ENCODE measurements at places on chromosomes 5 and 9.
A peak's percentile ranks its signal among the peaks of the same experiment; 100 is the strongest.

DNA sequence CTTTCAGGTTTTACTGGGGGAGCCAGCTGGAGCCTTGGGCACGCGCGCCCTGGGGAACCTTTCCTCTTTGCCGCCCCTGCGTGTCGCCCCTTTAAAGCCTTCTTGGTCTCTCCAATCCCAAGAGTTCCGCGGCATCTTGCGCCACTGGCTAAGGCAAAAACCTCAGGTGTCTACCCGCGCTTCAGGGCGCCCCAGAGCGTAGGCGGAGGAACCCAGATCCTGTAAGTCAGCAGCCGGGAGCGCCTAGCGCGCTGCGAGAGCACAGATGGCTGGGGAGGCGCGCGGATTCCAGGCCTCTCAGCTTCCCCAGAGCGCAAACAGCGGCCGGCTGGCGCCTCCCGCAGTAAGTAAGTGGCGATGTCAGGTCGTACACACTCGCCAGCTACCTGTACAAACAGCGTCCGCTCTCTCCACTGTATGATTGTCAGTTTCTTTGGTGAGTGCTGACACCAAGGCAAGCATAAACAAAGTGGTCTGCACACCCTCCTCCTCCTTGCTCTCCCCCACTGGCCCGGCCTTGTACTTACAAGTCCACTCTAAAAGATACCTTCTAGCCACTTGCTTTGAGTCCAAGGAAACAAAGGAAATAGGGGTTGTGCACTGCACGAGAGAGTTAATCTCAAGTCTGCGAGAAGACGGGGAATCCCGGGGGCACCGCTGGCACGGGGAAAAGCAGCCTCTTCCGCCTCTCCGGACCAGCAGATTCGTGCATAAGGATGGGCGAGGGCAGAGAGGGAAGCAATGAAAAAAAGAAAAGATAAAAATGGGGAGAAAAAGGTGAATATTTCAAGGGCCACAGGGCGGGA, 2.9 kb downstream of the HTR1A start:
- DNase-seq = peak; percentile 7

DNA sequence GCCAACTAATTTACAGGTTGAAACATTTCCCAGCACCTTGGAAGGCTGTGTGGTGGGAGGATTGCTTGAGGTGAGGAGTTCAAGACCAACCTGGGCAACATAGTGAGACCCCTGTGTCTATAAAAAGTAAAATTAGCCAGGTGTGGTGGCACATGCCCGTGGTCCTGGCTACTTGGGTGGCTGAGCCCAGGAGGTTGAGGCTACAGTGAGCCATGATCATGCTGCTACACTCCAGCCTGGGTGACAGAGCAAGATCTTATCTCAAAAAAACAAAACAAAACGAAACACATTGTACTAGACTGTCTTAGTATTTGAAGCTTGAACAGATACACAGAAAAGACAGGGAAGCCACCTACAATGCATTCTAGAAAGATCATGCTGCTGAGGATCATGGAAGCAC, 2.8 kb upstream of the HSDL2 start:
- DNase-seq = no peak

DNA sequence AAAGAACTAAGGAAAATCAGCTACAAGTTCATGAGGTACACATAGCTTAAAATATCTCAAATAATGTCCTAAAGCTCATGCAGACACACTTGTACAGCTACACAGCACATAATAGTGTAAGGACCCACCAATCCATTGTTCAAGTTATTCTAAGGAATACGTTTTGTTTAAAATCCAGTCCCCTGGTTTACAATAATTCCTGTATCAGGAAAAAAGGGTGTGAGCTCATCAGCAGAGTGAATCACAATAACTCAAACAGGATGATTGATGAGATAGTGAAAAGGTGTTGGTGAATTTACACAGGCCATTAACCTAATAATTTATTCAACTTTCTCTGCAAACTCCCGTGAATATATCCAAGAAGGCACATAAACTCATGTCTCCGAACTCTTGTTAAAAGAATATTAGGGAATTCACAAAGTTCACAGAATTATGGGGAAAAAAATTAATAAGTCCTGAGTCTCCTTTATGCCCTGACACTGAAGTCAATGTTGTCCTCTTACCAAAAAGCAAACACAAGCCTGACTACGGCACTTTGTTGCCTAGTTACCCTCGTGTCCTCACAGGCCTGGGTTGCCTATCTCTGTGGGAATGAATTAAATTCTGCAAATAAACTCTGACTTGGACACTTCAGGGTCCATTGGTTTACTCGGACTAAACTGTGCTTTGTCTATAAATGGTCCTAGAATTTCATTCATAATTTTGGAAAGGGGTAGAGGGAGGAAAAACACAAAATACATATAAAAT, 142.8 kb upstream of the PDE4D start:
- DNase-seq = no peak

DNA sequence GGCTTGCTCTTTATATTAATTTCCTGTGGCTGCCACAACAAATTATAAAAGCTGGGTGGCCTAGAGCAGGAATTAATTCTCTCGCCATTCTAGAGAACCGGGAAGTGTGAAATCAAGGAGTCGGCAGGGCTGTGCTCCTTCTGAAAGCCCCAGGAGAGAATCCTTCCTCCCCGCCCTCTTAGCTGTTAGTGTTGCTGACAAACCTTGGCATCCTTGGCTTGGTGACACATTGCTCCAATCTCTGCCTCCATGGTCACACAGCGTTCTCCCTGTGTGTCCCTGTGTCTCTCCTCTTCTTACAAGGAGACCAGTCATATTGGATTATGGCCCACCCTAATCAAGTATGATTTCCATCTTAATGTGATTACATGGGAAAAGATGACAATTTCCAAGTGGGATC, 55.9 kb upstream of the NEURL1B start:
- DNase-seq = no peak

DNA sequence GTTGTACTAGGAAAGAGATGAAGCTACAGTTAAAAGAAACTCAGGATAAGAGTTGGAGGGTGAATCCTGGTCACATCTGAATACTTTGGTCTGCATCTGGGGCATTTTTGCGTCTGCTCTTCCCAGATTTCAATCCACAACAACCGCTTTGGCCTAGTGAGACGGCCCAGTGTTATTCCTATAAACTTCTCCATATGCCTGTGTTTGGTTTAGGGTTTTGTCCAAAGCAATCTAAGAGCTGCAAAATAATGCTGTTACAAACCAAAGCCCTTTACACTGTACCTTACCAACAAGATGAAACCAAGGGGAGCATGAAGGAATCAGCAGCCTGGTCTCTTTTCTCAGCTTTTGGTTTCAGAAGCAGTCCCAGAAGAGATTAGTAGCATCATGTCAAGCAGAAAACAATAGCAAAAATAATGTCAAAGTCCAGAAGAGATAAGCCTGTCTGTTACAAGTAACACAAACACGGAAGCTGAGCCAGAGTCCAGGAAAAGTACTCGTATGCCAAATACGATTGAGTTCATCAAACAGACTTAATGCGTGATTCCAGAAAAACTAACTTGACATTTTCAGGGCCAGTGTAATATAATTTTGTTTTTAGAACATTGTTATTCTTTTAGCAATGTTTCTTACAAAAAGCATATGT, 379.9 kb upstream of the ACO1 start:
- DNase-seq = no peak

GRCh38 chr5:61669531-61669930, 337.5 kb downstream of the ZSWIM6 start:
- DNase-seq = no peak

- peak; percentile 32 for DNase-seq
Observed at GRCh38 chr9:71285191-71285656, 163.8 kb upstream of the TRPM3 start.

DNA sequence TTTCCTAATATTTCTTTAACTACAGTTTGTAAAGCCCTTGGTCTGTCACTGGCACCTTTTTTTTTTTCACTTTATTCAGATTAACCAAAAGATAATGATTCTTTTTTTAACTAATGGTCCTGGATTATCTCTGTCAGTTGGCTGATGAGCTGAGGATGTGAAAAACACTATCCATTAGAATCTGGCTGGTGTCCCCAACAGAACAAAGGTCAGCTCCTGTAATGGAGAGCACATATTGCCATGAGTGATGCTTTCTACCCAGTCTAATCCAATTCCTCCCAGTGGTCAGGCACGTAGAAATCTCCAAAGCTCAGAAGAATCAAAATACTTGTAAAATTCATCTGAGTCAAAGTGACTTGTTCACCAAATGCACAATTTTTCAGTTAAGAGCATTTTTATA, 491.7 kb upstream of the PIK3R1 start:
- DNase-seq = no peak

GRCh38 chr5:86371061-86371460, 246.7 kb upstream of the COX7C start:
- DNase-seq = no peak

- DNase-seq = no peak
Observed at GRCh38 chr5:139062910-139063663, 135.1 kb downstream of the SIL1 start.

- peak; percentile 20 for DNase-seq
Observed at GRCh38 chr5:147452165-147452811, 57.6 kb downstream of the DPYSL3 start.

DNA sequence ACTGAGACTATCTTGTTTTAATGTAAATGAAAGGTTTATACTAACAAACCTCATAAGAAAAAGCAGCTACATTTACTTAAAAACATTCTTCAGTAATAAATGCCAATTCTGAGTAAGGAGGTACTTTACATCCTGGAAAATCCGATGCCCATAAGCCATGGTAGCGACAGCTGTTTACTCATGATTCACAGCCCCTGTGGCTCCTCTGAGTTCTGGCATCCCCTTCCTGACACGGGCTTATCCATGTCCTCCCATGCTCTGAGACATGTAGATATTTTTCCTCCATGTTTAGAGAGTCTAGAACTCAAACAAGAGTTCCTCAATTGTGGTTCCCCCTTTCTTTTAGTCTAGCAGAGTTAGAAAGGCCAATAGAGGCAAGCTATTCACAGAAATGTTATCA, 63.1 kb upstream of the DEPDC1B start:
- DNase-seq = no peak

- DNase-seq = no peak
Observed at GRCh38 chr5:78597068-78597973, 51.3 kb downstream of the LHFPL2 start.

GRCh38 chr5:93322974-93323860, 257.8 kb downstream of the NR2F1-AS1 start:
- no peak for DNase-seq

DNA sequence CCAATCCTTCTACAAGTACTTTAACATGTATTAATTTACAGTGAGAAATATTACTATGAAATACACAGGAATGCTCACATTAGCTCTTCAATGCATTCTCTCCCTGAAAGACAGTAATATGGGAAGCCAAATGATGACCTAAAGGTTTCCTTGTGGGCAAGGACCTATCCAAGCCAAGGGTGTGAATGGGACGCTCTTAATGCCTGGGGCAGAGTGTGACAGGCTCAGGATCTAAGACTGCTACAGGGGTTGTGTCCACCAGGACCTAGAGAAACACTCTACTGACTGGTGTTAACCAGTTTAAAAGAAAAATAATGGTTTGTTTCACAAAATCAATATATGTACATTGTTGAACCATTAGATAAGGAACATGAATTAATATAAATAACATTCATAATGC, 158.7 kb downstream of the FGF1 start:
- DNase-seq = no peak

GRCh38 chr5:32916648-32917047, 205.5 kb downstream of the NPR3 start:
- no peak for DNase-seq

- DNase-seq = no peak
Observed at GRCh38 chr5:15966066-15966640, 213.4 kb downstream of the MARCHF11 start.

DNA sequence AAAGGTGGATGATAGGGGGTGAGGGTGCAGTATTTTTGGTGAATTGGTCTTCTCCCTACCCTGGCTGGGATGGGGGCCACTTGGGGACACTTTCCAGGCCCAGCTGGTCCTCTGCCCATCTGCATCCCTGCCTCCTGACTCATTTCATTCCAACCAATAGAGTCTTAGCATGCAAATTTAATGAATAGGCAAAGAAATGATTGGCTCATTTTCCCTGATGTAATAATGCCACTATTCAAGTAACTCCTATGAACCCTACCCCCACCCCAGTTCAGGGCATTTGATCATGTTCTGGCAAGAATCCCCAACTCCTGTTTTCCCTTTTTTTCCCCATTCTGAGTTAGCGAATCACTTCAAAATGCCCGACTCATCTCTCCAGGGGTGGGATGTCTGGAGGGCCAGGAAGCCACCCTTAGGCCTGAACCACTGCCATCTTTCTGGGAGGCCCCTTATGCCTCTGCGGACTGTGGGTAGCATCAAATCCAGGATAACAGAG, 56.7 kb downstream of the PCDH1 start:
- peak; percentile 68 for DNase-seq

DNA sequence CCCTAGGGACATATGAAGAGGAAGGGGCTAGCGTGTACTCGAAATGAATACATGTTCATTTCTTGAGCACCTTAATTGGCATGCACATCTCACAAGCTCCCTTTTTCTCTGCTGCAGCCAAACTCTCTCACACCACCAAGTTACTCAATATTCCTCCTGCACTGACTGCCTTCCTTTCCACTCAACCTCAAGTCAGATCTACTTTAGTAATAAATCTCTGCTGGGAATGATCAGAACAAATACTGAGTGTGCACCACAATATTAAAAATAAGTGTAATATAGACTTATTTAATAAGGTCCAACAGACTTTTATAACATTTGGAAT, 995.8 kb upstream of the WWC1 start:
- DNase-seq = no peak

- no peak for DNase-seq
Observed at GRCh38 chr9:133844398-133844784, 106.2 kb upstream of the SARDH start.

DNA sequence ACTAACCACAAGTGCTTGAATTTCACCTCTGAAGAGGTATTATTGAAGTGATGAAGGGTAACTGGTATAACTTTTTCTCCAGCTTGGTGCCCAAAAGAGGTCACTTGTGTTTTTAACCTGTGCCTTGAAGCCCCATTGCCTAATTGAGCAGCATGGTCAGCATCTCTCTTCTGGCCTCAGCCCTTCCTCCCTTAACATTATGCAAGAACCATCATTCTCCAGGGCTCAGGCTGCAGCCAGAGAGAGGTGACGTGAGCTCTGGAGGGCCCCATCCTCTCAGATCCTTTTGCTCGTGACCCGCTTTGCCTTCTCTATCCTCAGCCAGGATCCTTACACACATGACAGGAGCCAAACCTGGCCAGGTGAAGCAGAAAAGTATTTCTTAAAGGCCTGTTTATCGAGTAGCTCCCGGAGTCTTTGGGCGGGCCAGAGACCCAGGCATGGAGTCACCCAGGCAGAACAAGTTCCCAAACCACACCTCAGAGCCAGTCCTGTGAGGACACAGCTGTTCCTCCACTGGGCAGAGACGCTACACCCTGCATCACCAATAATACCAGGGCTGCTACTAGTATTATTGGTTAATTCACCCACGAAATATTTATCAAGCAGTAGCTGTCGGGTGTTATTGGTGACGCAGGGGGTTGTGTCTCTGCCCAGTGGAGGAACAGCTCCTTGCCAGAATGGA, 29.6 kb upstream of the BOD1 start:
- no peak for DNase-seq

- peak; percentile 70 for DNase-seq
Observed at GRCh38 chr9:131733541-131734061, 6.3 kb downstream of the RAPGEF1 start.

GRCh38 chr5:149371296-149371962, 7.7 kb downstream of the IL17B start:
- DNase-seq = peak; percentile 83

Measured in SK-N-SH (cell line).